ENCODE measurements at places on chromosomes 1 and 21.

- peak; percentile 7 for DNase-seq
These were observed 188.6 kb downstream of the FCRL5 start for GRCh38 chr1:157363660-157364140.

DNA sequence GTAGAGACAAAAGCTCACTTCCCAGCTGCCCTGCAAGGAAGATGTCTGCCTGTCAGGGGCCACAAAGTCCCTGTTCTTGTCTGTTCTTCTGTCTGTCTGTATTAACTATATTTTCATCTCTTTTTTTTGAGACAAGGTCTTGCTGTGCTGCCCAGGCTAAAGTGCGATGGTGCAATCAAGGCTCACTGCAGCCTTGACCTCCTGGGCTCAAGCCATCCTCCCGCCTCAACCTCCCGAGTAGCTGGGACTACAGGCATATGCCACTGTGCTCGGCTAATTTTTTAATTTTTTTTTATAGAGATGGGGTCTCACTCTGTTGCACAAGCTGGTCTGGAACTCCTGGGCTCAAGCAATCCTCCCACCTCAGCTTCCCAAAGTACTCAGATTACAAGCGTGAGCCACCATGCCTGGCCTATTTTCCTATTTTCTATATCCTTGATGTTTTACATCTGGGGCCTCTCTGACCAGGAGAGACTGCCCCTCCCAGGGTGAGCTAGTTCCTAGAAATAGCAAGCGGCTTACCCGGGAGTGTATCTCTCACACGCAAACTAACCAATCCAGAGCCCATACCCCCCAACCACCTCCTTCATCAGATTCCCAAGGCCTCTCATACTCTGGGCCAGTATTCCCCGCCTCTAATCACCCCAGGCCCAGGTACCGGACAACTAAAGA is 5.4 kb upstream of the KLHDC7A start:
- DNase-seq: no peak

DNA sequence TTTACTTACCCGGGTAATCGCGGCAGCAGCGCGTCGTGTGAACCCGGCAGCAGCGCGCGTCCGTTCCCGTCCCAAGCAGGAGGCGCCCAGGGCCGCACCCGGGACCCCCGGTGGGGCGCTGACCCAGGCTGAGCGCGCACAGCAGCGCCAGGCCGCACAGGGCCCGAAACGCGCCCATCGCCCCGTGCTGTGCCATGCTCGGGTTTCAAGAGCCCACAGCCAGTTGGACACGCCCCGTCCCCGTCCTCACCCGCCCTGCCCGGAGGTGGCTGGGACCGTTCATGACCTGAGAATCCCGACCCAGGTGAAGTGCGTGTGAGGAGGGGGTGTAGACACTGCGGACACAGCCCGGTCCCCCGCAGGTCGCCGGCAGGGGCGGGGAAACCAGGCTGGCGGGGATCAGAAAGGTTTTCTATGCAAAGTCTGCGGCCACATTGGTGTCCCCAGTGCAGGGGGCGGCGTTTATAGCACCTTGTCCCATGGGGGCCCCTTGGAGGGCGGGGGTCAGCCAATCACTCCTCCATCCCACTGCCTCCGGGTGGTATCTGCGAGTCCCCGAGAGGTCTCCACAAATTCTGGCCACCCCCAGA is at the start of gene TNFRSF18:
TNFRSF18 (minus strand) TSS at position 217 of the 590 bp plus-strand sequence; CDS start at position 196, 21 bp downstream.
- DNase-seq: no peak

- no peak for DNase-seq
These were observed 363.0 kb downstream of the ZP4 start for GRCh38 chr1:237527761-237528160.

DNA sequence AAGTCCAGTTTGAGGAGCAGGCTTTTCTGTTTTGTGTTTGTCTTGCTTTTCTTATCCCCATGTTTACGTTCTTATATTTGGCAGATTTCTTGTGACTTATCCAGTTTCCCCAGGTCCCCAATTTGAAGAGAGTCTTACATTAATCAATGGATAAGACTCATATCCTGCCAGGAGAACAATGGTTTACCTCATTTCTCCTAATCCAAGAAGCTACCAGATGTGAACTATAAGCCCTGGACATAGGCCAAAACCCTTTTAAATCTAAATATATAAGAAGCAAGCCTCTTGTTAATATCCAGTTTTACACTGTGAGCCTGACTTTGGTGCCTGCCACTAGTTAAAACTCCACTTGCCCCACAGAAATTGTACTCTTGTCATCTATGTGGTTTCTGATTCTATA is 15.1 kb upstream of the COP1 start:
- DNase-seq: no peak

DNA sequence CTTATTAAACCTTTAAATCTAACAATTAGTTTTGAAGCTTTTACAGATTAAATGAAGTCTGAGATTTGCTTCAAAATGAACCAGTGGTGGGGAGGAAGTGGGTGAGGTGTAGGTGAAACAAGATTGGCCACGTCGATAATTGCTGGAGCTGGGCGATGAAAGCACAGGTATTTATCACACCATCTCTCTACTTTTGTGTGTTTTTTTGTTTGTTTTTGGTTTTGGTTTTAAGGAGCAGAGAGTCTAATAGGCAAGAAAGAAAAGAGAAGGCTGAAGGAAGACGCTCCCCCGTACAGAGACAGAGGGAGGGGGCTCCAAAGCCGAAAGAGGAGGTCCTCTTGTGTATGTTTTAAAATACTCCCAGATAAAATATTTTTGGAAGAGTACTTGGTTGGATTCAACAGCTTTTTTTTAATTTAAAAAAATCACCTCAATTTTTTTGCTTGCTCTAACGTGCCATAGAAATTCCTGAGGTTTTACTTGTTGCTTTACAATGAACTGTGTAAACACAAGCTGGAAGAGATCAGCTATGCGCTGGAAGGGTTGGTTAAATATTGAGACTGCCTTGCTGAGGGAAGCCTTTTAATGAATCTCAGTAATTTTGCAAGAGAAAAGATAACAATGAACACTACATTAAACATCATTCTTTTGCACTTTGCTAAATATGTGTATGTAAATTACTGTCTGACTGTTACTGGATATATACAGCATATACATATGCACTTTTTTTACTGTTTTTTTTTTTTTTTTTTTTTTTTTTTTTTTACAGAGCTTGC is 6.7 kb upstream of the LGALS8 start:
- no peak for DNase-seq

DNA sequence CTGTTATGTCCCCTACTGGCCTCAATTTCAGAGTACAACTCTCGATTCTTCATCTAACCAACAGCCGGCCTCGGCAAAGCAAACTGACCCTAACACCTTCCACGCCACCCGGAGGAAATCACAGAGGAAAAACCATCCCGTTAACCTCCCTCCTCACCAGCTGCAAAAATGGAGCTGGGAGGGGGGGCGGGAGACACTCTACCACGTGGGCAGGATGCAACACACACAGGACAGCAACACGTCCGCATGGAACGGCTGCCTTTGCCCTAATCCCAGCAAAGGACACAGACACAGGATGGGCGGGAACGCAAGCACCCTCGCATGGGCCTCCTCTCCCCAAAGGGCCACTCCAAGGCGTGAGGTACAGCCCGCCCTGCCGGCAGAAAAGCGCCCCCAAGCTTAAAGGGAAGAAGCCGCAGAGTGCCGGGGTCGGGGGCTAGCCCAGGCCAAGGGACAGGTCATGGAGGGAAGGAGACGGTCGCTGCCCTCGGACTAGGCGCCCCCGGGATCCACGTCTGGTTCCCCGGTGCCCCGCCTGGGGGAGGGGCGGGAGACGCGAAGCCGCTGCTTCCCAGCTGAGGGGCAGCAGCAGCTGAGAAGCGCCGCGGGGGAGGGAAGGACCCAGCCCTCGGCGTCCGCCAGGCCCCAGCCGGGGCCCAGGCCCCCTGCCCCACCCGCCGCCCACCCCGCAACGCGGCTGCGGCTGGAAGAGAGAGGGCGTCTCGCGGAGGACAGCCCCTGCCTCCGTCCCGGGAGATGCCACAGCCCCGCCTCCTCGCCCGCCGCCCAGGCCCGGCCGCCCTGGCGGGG is 590 bp downstream of the FOXJ3 start:
- DNase-seq: peak; percentile 17

- no peak for DNase-seq
These were observed 29.3 kb downstream of the IER5 start for GRCh38 chr1:181117648-181118449.

DNA sequence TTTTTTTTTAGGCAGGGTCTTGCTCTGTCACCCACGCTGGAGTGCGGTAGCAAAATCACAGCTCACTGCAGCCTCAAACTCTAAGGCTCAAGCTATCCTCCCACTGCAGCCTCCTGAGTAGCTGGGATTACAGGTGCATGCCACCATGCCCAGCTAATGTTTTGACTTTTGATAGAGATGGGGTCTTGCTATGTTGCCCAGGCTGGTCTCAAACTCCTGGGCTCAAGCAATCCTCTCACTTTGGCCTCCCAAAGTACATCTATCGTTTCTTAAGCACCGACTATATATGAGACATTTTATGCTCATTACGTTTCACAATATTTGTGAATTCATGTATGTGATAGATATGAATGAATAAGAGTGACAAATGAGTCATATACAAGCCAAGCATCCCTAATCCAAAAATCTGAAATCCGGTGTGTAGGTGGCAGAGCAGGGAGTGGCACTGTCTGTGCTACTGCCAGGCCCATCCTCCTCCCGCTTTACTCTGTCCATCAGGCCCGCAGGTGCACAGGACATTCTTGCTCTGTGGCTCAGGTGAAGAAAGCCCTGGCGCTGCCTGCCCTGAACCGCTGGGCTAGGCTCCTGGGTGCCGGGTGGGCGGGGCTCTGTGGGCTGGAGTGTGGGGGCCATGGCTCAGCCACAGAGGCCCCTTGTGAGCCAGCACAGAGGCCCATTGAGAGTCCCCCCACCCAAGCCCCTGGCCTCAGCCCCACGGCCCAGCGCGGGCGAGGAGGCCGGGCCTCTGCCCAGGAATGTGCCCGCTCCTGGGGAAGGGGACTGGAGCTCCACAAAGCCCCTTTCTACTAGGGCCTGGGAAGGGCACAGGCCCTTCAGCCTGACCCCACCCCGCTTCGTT is 45.3 kb downstream of the HSPG2 start:
- no peak for DNase-seq

GRCh38 chr1:237664348-237664747 is 226.4 kb downstream of the ZP4 start:
- no peak for DNase-seq

DNA sequence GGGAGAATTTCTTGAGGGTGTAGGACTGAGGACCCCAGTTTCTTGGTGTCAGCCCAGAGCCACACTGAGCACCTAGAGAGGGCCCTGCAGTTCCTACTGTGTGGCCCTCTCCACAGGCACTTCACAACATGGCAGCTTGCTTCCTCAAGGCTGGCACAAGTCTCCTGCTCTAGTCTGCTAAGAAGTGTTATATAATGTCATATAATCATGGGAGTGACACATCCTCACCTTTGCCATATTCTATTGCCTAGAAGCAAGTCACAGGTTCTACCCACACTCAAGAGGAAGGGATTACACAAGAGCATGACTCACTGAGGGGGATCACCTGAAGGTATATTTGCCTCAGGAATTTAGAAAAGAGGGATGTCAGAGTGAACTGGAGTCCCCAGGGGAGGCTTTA is 5.5 kb upstream of the SNX27 start:
- DNase-seq: no peak

DNA sequence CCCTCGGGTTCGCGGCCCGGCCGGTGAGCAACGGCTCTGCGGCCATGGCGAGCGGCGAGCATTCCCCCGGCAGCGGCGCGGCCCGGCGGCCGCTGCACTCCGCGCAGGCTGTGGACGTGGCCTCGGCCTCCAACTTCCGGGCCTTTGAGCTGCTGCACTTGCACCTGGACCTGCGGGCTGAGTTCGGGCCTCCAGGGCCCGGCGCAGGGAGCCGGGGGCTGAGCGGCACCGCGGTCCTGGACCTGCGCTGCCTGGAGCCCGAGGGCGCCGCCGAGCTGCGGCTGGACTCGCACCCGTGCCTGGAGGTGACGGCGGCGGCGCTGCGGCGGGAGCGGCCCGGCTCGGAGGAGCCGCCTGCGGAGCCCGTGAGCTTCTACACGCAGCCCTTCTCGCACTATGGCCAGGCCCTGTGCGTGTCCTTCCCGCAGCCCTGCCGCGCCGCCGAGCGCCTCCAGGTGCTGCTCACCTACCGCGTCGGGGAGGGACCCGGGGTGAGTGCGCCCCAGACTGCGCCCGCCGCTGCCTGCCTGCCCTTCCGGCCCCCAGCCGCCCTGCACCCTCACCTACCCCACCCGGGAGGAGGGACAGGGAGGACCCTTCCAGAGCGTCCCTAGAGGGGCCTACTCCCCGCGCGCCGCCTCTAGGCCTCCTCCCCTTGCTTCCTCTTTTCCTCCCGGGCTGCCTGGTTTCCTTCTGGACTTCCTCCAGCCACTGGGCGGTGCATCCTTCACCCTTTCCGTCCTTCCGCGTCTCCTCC is at the start of gene RNPEP:
RNPEP (plus strand) TSS at position 26 of the 757 bp plus-strand sequence; CDS start at position 45, 19 bp downstream.
- DNase-seq: peak; percentile 50

DNA sequence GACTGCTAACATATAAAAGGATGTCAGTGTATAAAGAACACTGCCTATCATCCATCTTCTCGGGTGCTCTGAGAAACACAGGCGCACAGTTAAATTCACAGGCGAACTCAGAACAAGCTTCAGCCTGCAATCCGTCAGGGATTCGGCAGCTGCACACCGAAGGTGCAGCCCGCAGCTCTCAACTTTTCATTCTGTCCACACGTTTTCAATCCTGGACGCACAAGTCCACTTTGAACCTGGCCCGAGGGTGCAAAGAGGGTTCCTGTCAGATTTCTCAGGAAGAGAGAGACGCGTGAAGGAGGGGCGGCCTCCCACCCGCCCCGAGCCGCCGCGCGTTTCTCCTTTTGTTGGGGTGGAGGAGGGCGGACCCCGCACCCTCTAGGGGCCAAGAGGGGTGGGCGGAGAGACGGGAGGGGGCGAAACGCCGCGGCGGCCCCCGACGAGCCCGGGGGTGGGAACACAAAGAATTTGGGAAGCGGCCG is 724 bp downstream of the DOCK7 start:
- DNase-seq: no peak

DNA sequence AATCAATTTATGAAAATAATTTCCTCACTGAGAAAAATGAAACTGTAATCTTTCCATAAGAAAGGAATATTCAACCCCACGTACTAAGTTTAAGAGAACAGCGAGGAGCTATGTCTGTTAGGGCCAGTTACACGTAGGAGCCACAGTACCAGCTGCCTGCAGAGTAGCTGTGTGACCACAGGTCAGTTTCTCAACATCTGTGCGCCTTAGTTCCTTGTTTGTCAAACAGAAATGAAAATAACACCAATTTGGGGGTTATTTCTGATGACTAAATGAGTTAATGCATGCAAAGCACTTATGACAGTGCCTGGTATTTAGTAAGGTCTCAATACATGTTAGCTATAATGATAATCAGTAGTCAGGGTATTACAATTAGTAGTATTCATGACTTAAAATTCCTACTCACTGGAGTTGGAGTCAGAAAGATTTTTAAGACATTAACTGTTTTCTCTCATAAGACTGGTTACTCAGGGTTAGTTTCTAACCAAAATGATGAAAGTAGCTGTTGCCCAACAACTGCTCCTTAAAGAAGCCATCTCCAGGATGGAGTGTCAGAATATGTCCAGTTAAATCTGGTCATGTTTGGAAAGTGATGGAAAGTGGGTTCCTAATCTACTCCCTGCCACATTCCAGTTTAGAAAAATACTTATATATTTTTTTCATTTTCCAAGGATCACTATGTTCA is 85.8 kb upstream of the ZNF648 start:
- DNase-seq: no peak

- DNase-seq: no peak
These were observed 547.4 kb upstream of the CXADR start for GRCh38 chr21:16965424-16965823.
